ENCODE measurements at places on chromosomes 4 and X. TPM values are rescaled to one million over a fixed set of nuclear protein-coding genes. Genes with fewer than 3 reads are reported as not detected.

UGT2A1 gene
- total RNA-seq, result not detected

PPP2R2C gene
- 37.4 TPM for total RNA-seq

TRAPPC11 gene
- 9.8 TPM for total RNA-seq

EDA gene
- total RNA-seq, result 0.83 TPM

MAOA gene
- 1.2 TPM for total RNA-seq

BGN gene
- total RNA-seq, result not detected

GLUD2 gene
- 2.2 TPM for total RNA-seq

STOX2 gene
- 2.3 TPM for total RNA-seq

FRMD7 gene
- total RNA-seq, result not detected

PCDH18 gene
- not detected for total RNA-seq

MAGED4B gene
- 10.2 TPM for total RNA-seq

TLR6 gene
- total RNA-seq, result 2.2 TPM

RAB39B gene
- 0.80 TPM for total RNA-seq

POLN gene
- 0.53 TPM for total RNA-seq

PAGE5 gene
- total RNA-seq, result not detected

FAM47E gene
- total RNA-seq, result 0.10 TPM

EVC gene
- total RNA-seq, result 8.0 TPM

FHL1 gene
- 26.8 TPM for total RNA-seq

PWWP3B gene
- 0.01 TPM for total RNA-seq

CPZ gene
- 0.30 TPM for total RNA-seq

CSAG1 gene
- 0.24 TPM for total RNA-seq

ARFIP1 gene
- 17.8 TPM for total RNA-seq

MAP9 gene
- 4.7 TPM for total RNA-seq

RAI2 gene
- total RNA-seq, result 0.17 TPM

PNMA6F gene
- not detected for total RNA-seq

PCYT1B gene
- 0.08 TPM for total RNA-seq

VCX3A gene
- total RNA-seq, result not detected

Measured in A549 treated with AZD2906 at 1 μM for 4 hours (cell line).